ENCODE measurements at places on chromosomes 3 and 15.
A peak's percentile ranks its signal among the peaks of the same experiment; 100 is the strongest.

DNA sequence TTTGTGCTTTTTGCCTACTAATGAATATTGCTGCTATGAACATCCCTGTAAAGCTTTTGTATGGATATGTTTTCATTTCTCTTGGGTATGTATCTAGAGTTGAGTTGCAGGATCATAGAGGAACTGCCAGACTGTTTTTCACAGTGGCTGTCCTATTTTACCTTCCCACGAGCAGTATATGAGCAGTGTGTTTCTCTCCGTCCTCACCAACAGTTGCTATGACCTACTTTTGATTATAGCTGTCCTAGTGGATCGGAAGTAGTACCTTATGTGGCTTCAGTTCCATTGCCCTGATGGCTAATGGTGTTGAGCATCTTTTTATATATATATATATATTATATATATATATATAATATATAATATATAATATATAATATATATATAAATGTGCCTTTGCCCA, 25.2 kb downstream of the CDAN1 start:
- DNase-seq: no peak

DNA sequence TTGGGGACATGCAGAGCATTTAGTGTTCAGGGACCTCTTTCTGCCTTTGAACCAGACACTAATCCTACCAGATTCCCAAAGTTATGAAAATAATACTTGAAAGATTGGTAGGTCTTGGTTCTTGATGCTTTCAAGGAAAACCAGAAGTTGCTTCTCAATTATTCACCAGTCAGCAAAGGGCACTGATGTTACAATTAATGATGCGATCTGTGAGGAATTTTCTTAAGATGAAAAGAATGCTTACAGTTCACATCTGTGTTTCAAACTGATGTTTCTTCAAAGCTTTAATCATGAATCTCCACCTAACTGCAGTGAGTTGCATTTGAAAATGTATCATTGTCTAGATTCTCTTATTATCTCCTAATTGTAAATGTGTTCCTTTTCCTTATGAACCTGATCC, 161.0 kb downstream of the NAALADL2 start:
- DNase-seq: no peak

DNA sequence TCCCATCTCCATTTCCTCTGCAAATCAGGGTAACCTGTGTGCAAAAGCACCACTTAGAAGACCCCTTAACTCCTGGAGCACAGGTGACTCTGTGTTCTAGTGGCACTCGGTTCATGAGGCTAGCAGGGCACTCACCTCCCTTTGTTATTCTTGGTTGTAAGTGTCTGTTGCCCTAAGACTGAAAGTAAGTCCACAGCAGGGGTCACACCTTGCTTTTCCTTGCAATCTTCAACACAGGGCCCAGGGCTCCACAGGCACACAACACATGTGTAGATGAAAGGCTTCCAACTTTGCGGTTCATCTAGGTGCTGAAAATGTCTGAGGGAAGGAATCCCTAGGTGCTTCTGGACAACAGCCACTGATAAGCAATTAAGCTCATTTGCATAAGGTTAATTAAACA, 2.9 kb downstream of the RNU6-1 start:
- DNase-seq: no peak

DNA sequence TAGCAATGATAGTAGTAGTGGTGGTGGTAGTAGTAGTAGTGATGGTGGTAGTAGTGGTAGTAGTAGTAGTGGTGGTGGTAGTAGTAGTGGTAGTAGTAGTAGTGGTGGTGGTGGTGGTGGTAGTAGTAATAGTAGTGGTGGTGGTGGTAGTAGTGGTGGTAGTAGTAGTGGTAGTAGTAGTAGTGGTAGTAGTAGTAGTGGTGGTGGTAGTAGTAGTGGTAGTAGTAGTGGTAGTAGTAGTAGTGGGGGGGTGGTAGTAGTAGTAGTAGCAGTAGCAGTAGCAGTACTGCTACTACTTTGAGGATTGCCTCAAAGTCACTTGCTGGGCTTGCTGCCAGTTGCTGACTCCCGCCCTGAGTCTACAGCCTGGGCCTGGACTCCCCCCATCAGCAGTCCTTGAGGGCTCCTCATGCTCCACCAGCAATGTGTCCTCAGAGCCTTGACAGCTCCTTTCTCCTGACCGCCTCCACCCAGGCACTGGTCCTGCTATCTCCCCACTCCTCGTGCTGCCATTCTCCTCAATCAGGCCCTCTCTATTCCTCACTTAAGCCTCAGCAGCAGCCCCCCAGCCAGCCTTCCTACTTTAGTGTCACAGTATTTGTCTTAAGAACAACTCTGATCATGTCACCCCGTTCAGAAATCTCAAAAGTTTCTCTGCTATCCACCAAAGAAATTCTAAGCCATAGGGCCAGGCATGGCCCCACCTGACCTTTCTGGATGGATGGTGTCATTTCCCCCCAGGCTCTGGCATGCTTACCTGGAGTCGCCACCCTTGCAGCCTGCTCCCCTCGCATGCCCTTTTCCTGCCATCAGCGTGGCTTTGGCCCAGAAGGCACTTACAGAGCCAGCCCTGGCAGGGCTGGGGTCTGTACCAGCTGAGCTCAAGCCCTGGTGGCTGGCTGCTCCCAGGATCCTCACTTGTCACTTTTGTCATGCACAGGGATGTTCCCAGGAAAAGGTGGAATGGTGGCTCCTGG, 45.6 kb downstream of the DLEC1 start:
- peak; percentile 27 for DNase-seq

- DNase-seq: peak; percentile 11
Observed at GRCh38 chr3:28916713-28917499, 364.0 kb upstream of the RBMS3 start.

DNA sequence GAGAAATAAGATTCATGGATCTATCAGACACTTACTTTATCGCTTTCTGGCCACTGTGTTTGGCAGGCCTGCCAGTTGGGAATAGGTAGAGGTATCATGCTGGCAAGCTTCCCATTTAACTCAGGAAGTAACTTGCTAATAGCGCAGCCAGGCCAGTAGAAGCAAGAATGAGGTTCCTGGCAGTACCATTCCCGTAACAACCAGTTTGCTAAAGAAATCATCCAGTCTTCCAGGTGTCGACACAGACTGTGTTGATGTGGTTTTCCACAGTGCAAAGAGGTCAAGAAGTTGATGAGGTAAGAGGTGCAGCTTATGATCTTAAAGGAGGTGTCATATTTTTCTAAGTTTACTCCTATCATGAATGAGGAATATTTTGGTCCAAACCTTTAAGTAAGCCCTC, 46.2 kb downstream of the DPH6 start:
- no peak for DNase-seq

DNA sequence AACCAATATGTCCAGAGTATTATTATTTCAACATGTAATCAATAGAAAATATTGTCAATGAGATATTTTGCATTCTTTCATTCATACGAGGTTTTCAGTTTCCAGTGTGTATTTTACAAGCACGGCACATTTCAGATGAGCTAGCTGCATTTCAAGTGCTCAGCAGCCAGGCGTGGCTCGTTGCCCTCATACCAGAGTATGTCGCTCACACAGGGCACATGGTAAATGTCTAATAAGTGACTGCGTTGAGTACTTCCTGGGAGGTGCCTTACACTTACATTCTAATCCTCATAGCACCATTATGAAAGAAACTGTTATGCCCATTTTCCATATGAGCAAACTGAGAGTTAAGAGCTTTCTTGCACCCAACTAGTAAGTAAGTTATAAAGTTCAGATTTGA, 47.4 kb downstream of the TMEM266 start:
- no peak for DNase-seq

DNA sequence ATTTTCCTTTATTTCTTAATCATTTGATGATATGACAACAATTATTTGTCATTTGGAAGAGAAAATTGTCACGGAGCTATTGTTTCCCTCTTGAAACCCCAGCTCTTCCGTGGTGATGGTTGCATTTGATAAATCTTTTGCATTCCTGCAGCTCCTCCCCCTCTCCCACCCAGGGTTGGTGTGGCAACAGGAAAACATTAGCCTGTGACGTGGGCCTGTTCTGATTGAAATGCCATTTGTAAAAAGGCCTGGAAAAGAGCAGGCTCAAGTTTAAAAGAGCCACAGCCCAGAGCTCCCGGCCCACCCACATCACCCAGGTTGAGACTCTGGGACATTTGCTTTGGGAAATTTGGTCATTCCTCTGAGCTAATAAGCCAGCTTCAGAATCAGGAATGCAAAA, 282.5 kb downstream of the RPLP1 start:
- no peak for DNase-seq

DNA sequence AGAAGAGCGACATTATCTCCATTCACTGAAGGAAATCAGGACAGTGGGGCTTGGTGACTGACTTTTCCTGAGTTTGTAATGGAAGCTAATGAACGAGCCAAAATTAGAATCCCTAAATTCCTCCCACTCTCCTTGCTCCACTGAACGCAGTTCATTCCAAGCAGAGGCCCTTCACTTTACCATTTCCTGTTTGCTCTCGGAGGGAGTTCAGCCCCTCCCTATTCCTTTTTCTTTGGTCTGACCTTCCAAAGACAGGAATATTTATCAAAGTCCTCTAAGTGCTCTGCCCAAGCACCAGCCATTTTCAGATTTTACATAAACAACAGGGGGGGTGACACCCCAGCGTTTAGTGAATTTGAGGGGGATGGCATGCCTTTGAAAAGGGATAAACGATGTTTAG, 24.0 kb upstream of the PTPRG start:
- no peak for DNase-seq

- DNase-seq: no peak
Observed at GRCh38 chr15:33757516-33758232, 210.6 kb upstream of the CHRM5 start.

DNA sequence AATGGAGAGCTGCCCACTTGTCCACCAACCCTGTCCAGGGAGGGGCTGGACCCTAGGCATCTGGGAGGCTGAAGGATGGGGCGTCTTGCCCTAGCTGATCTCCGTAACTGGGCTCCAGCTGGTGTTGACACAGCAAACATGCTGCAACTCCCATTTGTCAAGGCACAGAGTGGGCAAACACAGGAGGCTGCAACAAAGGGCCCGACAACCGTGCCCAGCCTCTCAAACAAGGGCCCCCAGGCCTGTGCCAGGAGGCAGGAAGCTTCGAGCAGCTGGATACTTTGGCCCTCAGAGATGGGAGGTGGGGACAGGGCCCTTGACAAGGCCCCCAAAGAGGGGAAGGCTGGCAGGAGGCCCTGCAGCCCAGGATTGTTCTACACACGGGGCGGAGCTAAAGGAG, 64.2 kb upstream of the TMEM115 start:
- DNase-seq: no peak

GRCh38 chr3:131007256-131007655, 19.4 kb downstream of the ASTE1 start:
- no peak for DNase-seq

GRCh38 chr3:126494204-126494969, 18.7 kb upstream of the ZXDC start:
- no peak for DNase-seq

DNA sequence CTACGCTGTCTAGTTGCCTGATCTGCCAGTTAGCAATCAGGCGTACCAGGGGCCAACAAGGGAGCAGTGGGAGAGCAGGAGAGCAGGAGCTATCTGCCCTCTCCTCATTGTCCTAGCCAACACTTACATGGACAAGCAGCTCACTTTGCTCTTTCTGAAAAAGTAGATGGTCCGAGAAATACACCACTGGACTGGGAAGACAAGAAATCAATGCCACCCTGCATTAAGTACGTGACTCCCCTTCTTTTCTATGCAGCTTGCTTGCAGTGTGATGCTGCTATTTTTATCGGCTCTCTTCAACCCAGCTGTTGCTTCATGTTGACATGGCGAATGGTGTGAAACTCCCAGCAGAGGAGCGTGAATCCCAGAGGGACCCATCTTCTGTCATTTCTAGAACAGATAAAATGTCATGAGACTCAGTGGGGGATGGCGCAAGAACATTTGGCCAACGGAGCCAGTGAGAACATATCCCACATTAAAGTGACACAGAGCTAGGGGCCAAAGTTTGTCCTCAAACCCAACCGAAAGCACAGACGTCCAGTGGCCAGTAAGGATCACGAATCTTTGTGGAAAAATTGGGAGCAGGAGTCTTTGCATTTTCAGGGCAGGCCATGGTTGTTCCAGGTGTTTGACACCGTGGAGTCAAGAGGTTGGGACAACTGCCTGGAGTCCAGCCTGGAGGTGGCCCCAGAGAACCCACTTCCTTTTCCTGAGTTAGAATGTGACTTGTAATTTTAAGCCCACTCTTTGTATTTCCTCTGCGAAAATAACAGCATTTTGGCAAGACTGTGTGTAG, 53.7 kb upstream of the MEF2A start:
- DNase-seq: peak; percentile 54

GRCh38 chr3:195931582-195932273, 23.4 kb upstream of the TNK2 start:
- DNase-seq: no peak

- no peak for DNase-seq
Observed at GRCh38 chr3:193230610-193231009, 10.4 kb upstream of the PLAAT1 start.

DNA sequence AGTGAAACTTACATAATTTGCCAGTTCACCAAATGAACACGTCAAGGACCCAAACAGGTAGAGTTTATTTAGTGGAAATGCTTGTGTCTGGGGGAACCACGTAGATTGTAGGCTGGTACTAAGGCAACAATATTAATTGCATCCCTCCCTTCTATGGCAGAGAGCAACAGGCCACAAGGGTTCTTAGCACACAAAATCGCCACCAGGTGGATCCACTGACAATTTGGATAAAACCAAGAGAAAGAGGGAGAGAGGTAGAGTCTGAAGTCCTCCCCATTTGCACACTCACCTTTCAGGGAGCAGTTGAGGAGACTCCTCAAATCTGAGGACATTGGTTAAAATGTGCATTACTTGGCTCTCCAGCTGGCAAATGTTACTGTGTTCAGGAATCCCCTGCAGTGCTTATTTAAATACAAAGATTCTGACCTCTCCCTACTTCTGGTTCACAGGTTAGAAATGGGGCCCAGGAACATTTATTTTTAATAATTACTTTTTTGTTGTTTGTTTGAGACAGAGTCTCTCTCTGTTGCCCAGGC, 181.0 kb upstream of the FEZF2 start:
- no peak for DNase-seq

DNA sequence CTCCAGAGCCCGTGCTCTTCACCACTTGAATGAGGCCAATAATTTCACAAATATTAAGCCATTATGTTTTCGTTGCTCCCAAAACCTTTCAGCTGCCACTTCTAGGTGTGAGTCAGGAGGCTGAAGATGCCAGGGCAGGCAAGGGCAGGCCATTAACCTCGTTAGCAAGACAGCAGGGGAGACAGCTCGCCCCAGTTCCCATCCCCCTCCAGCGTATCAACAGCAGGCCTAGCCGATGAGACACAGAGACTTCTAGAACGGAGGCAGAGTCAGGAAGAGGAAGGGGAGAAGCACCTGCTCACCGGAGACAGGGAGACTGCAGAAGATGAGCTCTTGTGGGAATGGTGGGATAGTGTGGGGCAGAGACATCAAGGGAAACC, 28.0 kb upstream of the PLA2G4E start:
- DNase-seq: no peak

- DNase-seq: no peak
Observed at GRCh38 chr3:120451272-120451761, 525 bp upstream of the FSTL1 start.

GRCh38 chr15:51708013-51708412, 26.7 kb downstream of the SCG3 start:
- DNase-seq: no peak

DNA sequence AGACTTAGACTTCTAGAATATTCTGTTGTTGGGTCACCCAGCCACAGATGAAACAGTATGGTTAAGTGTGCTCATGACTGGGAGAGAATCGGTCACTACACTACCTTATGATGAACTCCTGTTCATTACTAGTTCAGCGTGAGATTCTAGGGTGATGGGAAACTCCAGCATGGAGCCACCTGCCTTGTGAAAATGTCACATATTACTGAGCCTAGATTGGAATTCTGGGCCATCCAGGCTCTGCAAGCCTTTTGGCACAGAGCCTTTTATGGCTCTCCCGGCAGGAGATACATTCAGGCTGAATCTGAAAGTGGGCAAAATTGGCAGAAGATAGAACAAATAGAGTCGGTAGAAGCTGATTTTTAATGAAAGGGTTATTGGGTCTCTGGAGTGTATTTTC, 19.0 kb downstream of the NANOGP8 start:
- DNase-seq: no peak

Data from CD4-positive, alpha-beta T cell treated with Interleukin-4 for 1 hour (primary cell).